Smooth muscle cell of bladder (primary cell): ENCODE measurements at places on chromosomes 13 and 19. TPM values are rescaled to one million over a fixed set of nuclear protein-coding genes. Genes with fewer than 3 reads are reported as not detected.

The FGF21 gene
- total RNA-seq = 0.14 and 0.28 TPM in 2 replicates

The CEACAM3 gene
- not detected in 2 replicates for total RNA-seq

The LNX2 gene
- total RNA-seq = 5.5 and 6.0 TPM in 2 replicates

The ODAD3 gene
- total RNA-seq = 0.18 and 0.28 TPM in 2 replicates

The DAND5 gene
- not detected in 2 replicates for total RNA-seq

The ZNF154 gene
- 2.8 and 3.6 TPM in 2 replicates for total RNA-seq

The C1QTNF9 gene
- not detected in 2 replicates for total RNA-seq

The IL11 gene
- total RNA-seq = 5.4 and 8.0 TPM in 2 replicates

The LEUTX gene
- not detected in 2 replicates for total RNA-seq

The CD37 gene
- not detected in 2 replicates for total RNA-seq

The CBARP gene
- 1.00 and 1.8 TPM in 2 replicates for total RNA-seq

The SLITRK6 gene
- 0.09 and 0.28 TPM in 2 replicates for total RNA-seq

The ZNF682 gene
- total RNA-seq = 1.0 and 1.7 TPM in 2 replicates

The FOXO1 gene
- total RNA-seq = 0.85 and 1.4 TPM in 2 replicates

The ATP1A3 gene
- under 0.01 and 0.09 TPM in 2 replicates for total RNA-seq

The FLT3LG gene
- total RNA-seq = 2.8 and 3.4 TPM in 2 replicates

The GMIP gene
- 3.3 and 4.1 TPM in 2 replicates for total RNA-seq

The RUVBL2 gene
- total RNA-seq = 201 and 206 TPM in 2 replicates

The LILRA1 gene
- total RNA-seq = not detected in 2 replicates

The ZNF112 gene
- 6.8 and 8.6 TPM in 2 replicates for total RNA-seq

The ZNF850 gene
- total RNA-seq = 1.6 and 1.7 TPM in 2 replicates

The TTC9B gene
- not detected in 2 replicates for total RNA-seq

The MBD3L2 gene
- total RNA-seq = not detected in 2 replicates

The TYROBP gene
- not detected in 2 replicates for total RNA-seq

The OR10H1 gene
- total RNA-seq = not detected in 2 replicates

The S1PR5 gene
- total RNA-seq = 0.14 and 0.74 TPM in 2 replicates
